WERI-Rb-1 (cell line): ENCODE measurements at places on chromosomes 2 and 18.

- no peak for DNase-seq
These were observed 3.7 kb upstream of the FEV start for GRCh38 chr2:218988650-218989049.

DNA sequence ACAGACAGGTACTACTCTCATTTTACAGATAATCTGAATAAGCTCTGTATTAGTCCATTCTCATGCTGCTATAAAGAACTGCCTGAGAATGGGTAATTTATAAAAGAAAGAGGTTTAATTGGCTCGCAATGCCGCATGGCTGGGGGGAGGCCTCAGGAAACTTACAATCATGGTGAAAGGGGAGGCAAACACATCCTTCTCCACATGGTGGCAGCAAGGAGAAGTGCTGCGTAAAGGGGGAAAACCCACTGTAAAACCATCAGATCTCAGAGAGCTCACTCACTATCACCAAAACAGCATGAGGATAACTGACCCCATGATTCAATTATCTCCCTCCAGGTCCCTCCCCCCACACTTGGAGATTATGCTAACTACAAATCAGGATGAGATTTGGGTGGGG, 254.4 kb downstream of the KCNE4 start:
- peak; percentile 42 for DNase-seq

DNA sequence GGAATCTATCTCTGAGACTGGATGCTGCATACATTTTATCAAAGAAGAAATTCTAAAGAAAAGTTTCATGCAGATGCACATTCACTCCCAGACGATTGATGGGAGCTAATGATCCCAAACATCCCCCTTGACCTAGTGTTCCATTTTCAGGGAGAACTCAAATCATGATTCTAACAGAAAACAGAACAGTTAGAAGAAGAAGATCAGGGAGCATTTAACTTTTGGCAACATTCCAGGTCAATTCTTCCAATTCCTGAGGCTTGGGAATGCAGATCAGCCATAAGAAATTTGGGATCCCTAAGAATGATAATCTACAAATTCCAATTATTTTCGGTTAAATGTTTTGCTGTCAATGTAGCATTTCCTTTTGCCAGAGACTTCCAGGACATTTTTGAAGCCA, 96.6 kb downstream of the CPO start:
- DNase-seq = no peak

GRCh38 chr2:207895274-207895860, 125.7 kb upstream of the FZD5 start:
- no peak for DNase-seq

GRCh38 chr2:237279012-237279768, 134.8 kb downstream of the COL6A3 start:
- DNase-seq = no peak

GRCh38 chr2:238722181-238722580, 125.7 kb upstream of the TWIST2 start:
- DNase-seq = no peak

GRCh38 chr2:15945909-15946705, 5.8 kb downstream of the MYCN start:
- DNase-seq = no peak

GRCh38 chr2:37318401-37318800, 6.2 kb downstream of the PRKD3 start:
- no peak for DNase-seq

GRCh38 chr2:64946769-64947247, 42.4 kb upstream of the SLC1A4 start:
- DNase-seq = no peak

DNA sequence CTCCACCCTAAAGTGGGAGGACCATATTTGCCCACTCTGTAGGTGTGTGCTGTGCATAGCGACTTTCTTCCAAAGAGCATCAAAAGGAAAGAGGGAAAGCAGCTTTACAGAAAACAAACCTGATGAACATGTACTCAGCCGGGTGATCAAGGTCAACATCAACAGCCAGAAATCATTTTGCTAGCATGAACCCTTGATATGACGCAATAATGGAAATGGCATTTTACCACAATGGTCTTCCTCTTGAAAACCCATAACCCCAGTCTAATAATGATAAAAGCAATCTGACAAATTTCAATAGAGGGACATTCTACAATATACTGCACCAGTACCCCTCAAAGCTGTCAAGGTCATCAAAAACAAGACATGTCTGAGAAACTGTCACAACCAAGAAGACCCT, 350.2 kb downstream of the FBXO15 start:
- no peak for DNase-seq

DNA sequence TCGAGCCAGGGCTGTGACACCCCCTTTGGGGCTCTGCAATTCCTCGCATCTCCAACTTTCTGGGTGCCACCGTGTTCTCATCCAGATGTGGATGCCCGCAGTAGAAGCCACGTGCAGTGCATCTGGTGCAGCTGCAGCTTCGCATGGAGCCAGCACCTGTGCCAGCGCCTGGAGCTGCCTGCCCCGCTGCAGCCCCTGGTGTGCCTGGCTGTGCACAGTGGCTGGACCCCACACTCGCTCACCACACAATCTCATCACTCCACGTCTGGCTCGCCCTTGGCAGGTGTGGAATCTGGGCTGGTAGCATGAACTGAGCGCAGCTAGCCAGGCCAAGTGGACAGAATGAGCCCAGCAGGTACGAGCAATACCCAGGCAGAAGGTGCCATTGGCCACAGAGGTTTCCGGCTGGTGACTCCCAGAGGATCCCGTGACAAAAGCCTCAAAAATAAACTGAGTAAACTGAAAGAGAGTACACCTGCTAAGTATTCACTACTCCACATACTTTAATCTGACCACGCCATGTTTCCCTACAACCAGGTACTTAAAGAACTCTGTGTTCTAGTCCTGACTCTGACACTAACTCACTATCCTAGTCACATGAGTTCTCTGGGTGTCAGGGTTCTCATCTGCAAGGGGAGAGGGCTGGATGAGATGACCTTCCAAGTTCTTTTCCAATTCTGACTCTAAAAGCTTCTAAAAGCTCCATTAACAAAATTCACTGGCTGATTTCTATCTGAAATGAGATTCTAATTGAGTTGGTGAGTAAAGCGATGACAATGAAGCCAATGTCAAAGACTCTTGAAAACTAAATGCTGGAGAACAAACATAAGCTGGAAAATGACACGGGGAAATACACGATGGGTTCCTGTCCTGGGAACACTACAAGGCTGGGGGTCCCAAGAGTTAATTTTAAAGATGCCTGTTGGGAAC, 37.1 kb downstream of the RNF152 start:
- no peak for DNase-seq

DNA sequence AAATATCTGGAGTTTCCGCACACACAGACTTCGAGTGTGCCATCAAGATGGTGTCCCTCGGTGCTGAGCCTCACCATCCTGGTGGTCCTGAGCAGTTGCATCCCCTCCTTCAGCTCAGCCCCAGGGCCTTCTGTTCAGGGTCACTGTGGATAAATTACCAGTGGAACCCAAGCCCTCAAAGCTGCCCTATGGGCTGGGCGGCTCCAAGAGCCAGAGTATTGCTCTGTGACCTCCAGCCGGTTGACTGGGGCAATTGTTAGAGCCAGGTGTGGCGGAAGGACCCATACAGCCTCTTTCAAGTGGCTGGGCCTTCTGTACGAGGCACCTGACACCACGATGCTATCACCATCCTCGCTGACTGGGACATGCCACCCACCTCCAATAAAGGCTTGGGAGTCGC, 215.5 kb downstream of the GBX2 start:
- DNase-seq = no peak

GRCh38 chr2:20208476-20208859, 16.5 kb downstream of the SDC1 start:
- peak; percentile 87 for DNase-seq

DNA sequence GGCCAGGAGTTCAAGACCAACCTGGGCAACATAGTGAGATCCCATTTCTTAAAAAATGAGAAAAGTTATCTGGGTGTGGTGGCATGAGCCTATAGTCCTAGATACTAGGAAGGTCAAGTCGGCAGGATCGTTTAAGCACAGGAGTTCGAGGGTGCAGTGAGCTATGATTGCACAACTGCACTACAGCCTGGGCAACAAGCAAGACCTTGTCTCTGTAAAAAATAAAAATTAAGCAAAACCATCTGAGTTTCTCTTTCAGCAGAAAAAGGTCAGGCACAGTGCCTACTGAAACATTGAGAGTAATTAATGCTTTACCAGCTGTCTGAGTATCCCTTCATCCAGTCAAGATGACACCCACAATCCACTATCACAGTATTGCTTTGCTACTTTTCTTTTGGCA, 258.3 kb downstream of the MBD5 start:
- no peak for DNase-seq

GRCh38 chr18:53375621-53376020, 848.8 kb downstream of the MBD2 start:
- no peak for DNase-seq

DNA sequence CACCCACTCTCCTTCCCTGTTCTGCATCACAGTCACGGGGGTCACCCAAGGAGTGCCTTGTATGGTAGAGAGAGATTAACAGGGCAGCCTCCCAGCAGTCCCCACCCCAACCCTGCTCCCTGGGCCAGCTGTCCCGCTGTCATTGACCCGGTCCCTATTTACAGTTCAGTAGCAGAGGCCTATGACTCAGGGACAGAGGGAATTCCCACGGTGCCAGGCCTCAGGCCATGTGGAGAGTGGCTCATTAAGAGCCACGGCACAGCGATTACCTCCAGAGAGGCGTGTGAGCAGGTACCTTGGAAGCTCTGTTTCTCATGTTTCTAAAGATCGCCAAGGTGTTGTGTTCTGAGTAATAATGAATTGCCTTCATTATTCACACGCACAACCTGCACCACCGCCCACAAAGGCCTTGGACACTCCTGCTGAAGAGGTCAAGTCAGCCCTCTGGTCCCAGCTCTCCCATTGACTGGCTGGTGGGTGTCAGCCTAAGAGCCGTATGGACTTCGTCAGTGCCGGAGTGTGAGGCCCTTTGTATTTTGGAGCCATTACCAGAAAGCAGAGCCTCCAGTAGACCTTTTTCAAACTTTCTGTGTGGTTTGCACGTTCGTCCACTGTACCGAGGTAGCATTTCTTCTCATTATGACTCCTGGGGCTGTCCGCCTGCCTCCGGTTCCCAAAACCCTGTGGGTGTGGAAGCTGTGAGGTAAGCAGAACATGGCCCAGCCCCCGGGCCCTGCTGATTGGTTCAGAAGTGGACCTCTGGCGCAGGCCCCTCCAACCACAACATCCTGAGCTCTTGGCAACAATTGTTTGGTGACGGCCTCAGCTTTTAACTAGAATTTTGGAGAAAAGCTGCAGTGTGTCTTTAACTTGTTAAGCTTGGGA, 47.0 kb downstream of the SERTAD2 start:
- peak; percentile 81 for DNase-seq

DNA sequence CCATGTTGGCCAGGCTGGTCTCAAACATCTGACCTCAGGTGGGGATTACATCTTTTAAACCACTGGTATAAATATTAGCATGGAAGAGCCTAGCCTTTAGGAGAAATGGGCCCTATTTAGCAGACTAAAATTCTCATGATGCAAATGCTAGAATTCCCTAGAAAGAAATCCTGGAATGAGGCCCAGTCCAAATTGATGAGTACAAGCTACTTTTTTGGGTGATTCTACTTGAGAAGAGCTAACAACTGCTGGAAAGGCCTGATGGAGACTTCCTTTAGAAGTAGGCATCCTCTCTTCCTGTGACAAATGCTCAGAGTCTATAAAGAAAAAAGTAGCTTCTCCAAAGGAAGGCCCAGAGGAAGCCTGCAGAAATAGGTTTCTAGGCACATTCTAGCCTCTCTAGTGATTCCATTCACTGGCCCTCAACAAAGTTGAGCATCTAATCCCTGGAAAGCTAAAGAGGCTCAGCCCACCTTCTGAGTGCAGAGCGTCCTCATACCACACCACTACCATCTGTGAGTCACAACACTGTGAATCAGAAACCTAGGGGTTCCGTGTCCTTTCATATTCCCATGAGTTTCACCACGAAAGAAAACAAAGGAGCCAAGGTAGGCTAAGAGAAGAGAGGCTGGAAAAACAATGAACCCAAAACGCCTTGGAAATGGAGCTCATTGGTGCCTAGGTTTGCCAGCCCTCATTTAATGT, 183.1 kb downstream of the C1D start:
- no peak for DNase-seq

- peak; percentile 5 for DNase-seq
These were observed 248.1 kb upstream of the SALL3 start for GRCh38 chr18:78731398-78732032.

GRCh38 chr2:112646791-112647689, 1.3 kb downstream of the SLC20A1 start:
- no peak for DNase-seq

DNA sequence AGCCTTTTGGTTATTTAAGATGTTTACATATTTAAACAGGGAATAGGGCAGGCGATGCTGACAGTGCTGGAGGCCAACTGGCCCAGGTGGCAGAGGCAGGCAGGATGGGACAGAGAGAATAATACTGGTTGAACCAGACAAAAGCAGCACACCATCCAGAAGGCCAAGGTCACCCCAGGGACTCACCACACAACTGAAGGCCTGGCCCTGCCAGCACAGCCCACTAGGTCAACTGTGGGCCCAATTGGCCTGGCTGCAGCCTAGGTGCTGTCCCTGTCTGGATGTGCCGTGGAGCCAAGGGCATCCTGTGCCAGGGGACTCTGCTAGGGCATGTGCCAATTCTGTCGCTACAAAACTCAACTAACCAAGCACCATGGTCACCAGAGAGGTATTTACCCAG, 69.2 kb downstream of the RNF152 start:
- DNase-seq = no peak

GRCh38 chr2:102258386-102259074, 52.8 kb upstream of the IL1RL1 start:
- no peak for DNase-seq

DNA sequence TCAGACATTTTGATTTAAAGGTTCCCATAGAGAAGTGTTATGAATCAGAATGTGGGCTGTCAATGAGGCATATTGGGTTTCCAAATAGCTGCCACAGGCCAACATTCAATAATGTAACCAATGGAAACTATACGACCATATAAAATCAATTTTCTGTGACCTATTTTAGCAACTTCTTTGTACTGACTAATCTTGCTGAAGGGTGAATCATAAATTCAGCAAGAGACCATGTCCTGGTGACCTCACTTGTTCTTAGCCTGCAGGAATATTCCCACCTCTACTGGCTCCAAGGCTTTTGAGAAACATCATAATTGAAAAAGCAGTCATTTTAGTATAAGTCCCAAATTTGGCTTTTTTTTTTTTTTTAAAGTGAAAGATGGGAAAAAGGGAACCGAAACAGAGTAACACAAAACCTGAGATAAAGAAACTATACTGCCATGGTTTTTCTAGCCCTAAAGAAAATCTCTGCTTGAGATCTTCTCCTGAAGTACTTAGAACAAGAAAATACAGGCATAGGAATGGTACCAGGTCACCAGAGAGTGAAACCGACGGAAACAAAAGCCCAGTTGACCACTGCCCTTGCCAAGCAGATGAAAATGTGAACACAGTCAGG, 32.1 kb downstream of the PLEKHM3 start:
- DNase-seq = no peak

GRCh38 chr2:83686863-83687262, 772.2 kb downstream of the SUCLG1 start:
- no peak for DNase-seq

- DNase-seq = peak; percentile 72
These were observed at the start of gene CLIP4 for GRCh38 chr2:29114946-29115609. Gene CLIP4, plus strand, starts transcription at chr2:29115415. Its CDS starts 5,974 bp downstream, at chr2:29121389.
